Activated naive CD4-positive, alpha-beta T cell treated with anti-CD3 and anti-CD28 coated beads, Interleukin-2, amount 10 ng/mL, durations not matched to agents 7 days and 5 days (primary cell): ENCODE measurements at places on chromosomes 16 and 17.

- peak overlapping the region; percentile 6 for H3K27ac ChIP-seq
- DNase-seq, result no peak
- no peaks in the 10 kb centered on the region for H3K27me3 ChIP-seq
- H3K36me3 ChIP-seq, result peaks cover 33% of the 10 kb centered on the region
- no peak overlapping the region for H3K4me3 ChIP-seq
Observed at GRCh38 chr17:66423056-66423955, 120.9 kb downstream of the PRKCA start.

DNA sequence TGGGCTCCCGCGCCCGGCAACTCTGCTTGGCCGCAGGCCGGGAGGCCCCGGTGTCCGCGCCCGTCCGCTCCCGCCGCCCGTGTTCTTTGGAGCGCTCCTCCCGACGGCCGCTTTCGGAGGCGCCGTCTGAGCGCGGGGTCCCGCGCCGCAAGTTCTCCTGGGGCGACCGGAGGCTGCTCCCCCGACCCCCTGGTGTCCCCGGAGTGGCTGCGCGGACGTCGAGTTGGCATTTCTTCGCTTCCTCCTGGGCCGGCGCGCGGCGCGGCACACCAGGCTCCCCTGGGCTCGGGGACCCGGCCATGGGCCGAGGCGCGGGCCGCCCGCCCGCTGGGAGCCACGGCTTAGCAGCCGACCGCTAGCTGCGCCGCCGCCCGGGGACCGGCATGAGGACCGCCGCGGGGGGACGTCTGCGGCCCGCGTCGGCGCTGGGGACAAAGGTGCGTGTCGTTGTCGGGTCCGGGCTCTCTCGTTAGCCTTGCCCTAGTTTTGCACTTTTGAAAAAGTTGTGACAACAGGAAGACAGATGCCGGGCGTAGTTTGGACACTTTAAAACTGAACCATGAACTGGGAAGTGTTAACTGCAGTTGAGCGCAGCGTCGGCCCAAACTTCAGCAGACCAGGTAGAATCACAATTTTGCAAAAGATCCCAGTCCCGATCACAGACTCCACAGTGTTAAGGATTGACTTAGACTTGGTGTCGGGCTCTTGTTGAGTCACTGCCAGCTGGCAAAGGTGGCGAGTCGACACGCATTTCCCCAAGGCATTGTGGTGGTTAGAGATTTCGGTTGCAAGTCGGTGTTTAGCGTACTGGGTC, 700 bp downstream of the UBN1 start:
- peak; percentile 53 for DNase-seq
- H3K36me3 ChIP-seq, result peaks cover 31% of the 10 kb centered on the region
- H3K27ac ChIP-seq, result peak overlapping the region; percentile 82
- peaks cover 60% of the 10 kb centered on the region for H3K4me1 ChIP-seq
- no peaks in the 10 kb centered on the region for H3K27me3 ChIP-seq

DNA sequence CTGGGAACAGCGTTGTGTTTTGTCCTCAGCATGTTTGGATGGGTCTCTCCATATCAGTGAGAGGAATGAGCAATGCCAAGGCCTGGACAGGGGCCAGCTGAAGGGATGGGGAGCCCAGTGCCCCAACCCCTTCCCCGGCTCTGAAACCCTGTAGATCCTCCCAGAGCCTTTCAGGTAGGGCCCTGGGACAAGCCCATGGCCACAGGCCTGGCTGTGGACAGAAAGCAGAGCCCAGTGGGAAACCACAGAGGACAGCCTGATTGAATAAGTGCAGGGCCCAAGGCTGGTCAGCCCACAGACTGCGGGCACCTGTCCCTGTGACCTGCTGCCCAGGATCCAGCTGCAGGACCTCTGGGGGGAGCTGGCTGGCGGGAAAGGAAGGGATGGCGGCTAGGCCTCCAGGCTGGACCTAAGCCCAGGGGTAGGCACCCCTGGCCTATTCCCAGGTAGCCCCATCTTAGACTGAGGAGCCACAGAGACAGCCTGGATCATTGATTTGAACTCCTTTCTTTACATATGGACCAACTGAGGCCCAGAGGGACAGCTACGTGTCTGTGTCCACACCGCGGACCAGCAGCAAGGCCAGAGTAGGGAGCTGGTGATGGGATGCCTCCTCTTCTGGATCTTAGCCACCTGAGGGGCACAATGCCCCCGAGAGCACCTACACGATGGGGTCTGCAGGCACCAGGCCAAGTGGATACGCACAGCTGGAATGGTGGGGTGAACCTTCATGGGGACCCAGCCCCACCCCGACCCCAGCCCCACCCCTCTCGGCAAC, 1.3 kb downstream of the CCDC102A start:
- peak overlapping the region; percentile 90 for H3K27ac ChIP-seq
- peaks cover 84% of the 10 kb centered on the region for H3K4me1 ChIP-seq
- no peaks in the 10 kb centered on the region for H3K27me3 ChIP-seq

DNA sequence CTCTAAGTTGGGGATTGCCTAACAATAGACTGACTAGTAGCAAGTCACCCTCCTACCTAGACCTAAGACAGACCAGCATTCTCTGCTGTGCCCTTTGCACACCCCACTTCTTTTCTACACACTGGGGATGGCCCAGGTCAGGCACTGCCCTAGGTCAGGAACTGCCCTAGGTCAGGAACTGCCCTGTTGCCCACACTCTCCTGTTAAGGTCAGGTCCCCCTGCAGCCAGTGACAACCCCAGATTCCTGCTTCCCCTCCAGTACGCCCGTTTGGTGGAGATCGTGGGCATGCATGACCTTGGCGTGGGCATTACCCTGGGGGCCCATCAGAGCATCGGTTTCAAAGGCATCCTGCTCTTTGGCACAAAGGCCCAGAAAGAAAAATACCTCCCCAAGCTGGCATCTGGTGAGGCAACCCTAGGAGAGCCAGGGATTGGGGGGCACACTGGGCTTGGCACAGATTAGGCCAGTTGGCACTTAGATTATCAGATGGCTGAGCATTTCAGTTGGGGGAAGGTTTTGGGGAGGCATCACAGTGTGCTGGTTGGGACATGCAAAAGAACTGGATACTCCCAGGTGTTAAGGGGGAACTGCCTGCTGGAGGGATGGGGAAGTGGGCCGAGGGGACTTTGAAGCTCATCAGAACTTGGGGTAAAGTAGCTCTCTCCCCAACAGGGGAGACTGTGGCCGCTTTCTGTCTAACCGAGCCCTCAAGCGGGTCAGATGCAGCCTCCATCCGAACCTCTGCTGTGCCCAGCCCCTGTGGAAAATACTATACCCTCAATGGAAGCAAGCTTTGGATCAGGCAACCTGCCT, 1.7 kb downstream of the ACADVL start:
- peaks cover 33% of the 10 kb centered on the region for H3K36me3 ChIP-seq
- H3K27ac ChIP-seq, result peak overlapping the region; percentile 73
- H3K4me3 ChIP-seq, result peak overlapping the region; percentile 94
- H3K27me3 ChIP-seq, result peaks cover 8% of the 10 kb centered on the region

- DNase-seq, result no peak
- peaks cover 34% of the 10 kb centered on the region for H3K27me3 ChIP-seq
- H3K36me3 ChIP-seq, result no peaks in the 10 kb centered on the region
- no peaks in the 10 kb centered on the region for H3K4me1 ChIP-seq
- no peak overlapping the region for H3K27ac ChIP-seq
Observed at GRCh38 chr16:86584726-86585721, 6.7 kb downstream of the FOXL1 start.

GRCh38 chr17:8857919-8858318, 9.6 kb downstream of the PIK3R6 start:
- peak overlapping the region; percentile 57 for H3K4me3 ChIP-seq
- peaks cover 65% of the 10 kb centered on the region for H3K4me1 ChIP-seq
- DNase-seq, result peak; percentile 69
- peaks cover 14% of the 10 kb centered on the region for H3K36me3 ChIP-seq
- no peaks in the 10 kb centered on the region for H3K27me3 ChIP-seq

GRCh38 chr17:30275911-30276310, 15.8 kb downstream of the BLMH start:
- H3K4me1 ChIP-seq, result no peaks in the 10 kb centered on the region
- no peak overlapping the region for H3K27ac ChIP-seq
- DNase-seq, result no peak
- peaks cover 50% of the 10 kb centered on the region for H3K36me3 ChIP-seq

DNA sequence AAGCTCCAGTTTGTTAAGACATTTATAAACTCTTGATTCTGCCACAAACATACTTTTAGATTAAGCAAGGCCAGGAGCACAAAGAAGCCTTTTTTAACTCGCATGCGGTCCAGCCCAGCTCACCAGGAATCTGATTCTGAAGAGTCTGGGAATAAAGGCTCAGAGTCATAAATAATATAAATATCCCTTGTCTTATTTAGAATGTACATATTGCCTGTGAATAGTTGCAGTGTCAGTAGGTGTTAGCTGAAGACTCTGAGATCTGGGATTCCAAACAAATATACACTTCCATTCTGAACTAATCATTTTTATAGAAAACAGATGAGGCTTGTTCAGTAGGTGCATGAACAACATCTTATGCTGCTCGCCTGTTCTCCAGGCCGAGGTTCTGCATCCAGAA, 59.1 kb upstream of the ELAC2 start:
- H3K27me3 ChIP-seq, result no peaks in the 10 kb centered on the region
- no peaks in the 10 kb centered on the region for H3K36me3 ChIP-seq
- DNase-seq, result no peak

- no peaks in the 10 kb centered on the region for H3K4me1 ChIP-seq
- no peaks in the 10 kb centered on the region for H3K36me3 ChIP-seq
- no peak overlapping the region for H3K27ac ChIP-seq
- no peak overlapping the region for H3K4me3 ChIP-seq
- peak; percentile 53 for DNase-seq
Observed at GRCh38 chr16:13866073-13866472, 53.9 kb upstream of the ERCC4 start.

GRCh38 chr16:84334058-84334457, 34.3 kb upstream of the ATP2C2 start:
- H3K27ac ChIP-seq, result no peak overlapping the region
- no peaks in the 10 kb centered on the region for H3K4me1 ChIP-seq
- no peaks in the 10 kb centered on the region for H3K36me3 ChIP-seq
- H3K27me3 ChIP-seq, result peaks cover 15% of the 10 kb centered on the region

DNA sequence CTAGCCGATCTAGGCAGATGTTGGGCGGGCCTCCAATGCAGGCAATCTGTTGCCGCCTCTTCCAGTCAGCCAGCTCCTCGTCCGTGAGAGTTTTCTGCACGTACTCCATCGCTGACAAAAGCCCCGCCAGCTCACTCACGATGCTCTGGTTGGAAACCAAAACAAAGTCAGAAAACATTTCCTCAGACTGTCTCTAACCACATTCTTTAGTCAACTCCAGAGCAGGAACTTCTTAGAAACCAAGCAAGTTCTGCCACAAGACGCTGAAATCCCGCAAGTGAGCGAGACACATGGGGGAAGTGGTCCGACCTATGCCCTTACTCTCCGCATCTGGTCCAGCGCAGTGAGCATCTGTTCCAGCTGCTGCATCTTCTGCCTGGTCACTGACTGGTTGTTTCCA, 49.1 kb downstream of the STAT5A start:
- H3K4me3 ChIP-seq, result peak overlapping the region; percentile 13
- H3K27ac ChIP-seq, result peak overlapping the region; percentile 84
- no peaks in the 10 kb centered on the region for H3K27me3 ChIP-seq

GRCh38 chr17:76137001-76137350, 4.1 kb downstream of the FOXJ1 start:
- H3K4me1 ChIP-seq, result peaks cover 41% of the 10 kb centered on the region
- H3K4me3 ChIP-seq, result no peak overlapping the region
- DNase-seq, result peak; percentile 18

DNA sequence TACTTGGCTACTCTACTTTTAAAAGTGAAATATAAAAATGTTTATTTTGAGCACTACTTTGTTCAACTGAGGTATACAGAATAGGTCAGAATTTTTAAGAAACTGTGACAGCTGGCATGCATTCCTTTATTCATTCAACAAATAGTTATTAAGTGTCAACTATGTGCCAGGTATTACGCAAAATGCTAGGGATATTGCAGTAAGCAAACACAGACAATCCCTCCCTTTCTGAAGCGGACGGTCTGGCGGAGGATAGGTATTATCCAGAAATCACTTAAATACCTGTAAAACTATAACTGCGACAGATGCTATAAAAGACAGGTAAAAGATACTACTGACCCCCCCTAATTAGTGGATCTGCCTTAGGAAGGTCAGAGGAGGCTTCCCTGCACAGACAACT, 26.1 kb downstream of the METTL16 start:
- no peak overlapping the region for H3K4me3 ChIP-seq
- DNase-seq, result no peak
- no peaks in the 10 kb centered on the region for H3K27me3 ChIP-seq
- peaks cover 29% of the 10 kb centered on the region for H3K4me1 ChIP-seq
- no peak overlapping the region for H3K27ac ChIP-seq

- H3K4me3 ChIP-seq, result no peak within 1 kb of the TSS
- H3K36me3 ChIP-seq, result no peaks in the 10 kb centered on the region
- peaks cover 8% of the 10 kb centered on the region for H3K4me1 ChIP-seq
- DNase-seq, result no peak
Observed at GRCh38 chr16:23182679-23183542, at the start of gene SCNN1G. TSS of gene SCNN1G (plus strand) at chr16:23182745. CDS start at chr16:23186272, 3,527 bp downstream.

DNA sequence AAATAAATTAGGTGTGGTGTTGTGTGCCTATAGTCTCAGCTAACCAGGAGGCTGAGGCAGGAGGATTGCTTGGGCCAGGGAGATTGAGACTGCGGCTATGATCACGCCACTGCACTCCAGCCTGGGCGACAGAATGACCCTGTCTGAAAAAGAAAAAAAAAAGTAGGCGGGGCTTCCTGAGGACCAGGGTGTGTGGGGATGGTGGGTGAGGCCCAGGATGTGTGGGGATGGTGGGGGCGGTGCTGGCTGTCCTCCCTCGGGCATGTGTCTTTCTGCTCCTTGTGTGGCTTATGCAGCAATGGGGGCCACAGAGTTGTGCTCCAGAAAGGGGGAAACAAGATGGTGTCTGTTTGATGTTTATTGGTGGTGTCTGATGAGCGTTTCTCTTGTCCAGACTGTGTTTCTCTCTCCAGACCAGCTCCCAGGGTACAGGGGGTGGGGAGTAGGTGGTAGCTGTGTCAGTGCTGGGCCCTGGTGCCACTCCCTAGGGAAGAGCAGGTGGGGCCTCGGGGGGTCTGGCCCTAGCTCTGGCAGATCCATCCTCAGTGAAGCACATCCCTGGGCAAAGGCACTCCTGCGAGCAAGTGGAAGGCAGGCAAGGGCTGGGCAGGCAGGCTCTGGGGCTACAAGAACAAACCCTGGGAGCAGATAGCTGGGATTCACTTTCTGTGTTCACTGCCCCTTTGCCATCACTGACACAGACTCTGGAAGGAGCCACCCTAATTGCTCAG, 2.3 kb downstream of the LCAT start:
- peak overlapping the region; percentile 80 for H3K27ac ChIP-seq
- H3K36me3 ChIP-seq, result peaks cover 16% of the 10 kb centered on the region
- no peaks in the 10 kb centered on the region for H3K27me3 ChIP-seq
- DNase-seq, result no peak
- H3K4me1 ChIP-seq, result peaks cover 42% of the 10 kb centered on the region
- no peak overlapping the region for H3K4me3 ChIP-seq
